Hematopoietic multipotent progenitor cell treated with erythropoietin and hydrocortisone succinate and interleukin-3 and kit ligand, for 17 days (in vitro differentiated cells): ENCODE measurements at places on chromosomes 5 and 9.
A peak's percentile ranks its signal among the peaks of the same experiment; 100 is the strongest.

DNA sequence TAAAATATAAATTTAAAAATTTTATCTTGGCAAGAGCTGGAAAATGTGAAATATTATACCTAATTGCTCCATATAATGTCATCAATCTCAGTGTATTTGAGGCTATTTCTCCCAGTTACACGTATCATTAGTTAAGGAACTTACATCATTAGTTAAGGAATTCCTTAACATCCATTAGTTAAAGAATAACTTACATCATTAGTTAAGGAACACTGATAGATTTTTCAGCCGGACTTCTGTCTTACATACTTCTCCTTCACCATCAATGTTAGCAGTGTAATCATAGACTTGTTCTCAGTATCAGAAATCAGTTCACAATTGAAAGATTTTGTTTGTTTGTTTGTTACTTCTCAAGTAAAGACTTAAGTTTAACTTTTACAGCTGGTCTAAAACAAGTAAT, 524.4 kb upstream of the CHD1 start:
- no peak for DNase-seq

DNA sequence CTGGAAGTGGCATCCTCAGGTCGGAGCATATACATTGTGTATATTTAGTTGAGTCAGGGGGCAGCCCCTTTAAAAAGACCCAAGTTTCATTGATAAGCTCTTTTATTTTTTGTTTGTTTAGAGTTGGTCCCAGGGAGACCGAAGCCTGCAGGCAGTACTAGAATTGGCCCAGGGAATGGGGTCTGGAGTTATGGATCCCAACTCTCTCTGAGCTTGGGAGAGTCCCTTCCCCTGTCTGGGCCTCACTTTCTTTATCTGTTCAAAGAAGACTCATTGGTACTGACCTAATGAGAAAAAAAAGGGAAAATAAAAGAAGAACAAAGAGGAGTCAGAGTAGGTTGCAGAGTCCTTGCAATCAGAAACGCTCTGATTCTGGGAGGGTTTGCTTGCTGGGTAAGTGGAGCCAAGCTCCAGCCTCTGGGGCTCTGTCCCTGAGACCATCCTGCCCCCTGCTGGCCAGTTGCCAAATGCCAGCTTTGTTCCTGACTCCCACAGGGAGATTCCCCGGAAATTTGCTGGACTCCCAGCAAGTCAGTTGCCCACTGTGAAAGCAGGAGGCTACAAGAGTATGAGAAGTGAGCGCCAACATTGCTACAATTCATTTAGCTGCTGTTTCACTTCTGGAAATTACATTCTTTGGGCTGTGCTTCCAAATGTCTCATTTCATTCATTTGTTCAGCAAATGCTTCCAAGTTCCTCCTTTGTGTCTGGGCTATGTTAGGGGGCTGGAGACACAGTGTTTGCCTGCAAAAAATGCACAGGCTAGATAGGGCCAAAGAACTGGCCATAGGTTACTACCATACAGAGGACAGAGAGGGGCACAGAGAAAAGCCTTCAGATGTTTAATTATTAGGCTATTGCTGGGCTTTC, 156.2 kb downstream of the MELK start:
- peak; percentile 39 for DNase-seq

DNA sequence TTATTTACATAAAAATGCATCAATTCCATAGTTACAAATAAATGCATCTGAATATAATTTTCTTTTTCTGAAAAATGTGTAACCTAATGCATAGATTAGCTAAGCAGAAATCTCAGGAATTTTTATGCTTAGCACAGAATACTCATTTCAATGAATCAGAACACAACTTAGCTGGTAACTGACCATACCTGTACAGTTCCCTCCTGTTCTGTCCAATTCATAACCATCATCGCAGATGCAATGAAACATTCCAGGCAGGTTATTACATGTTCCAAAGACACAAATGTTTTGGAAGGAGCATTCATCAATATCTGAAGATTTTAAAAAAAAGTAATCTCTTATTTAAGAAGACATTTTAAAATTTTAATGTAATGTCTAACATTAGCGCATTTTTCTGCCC, 219.4 kb downstream of the FBN2 start:
- DNase-seq: no peak

DNA sequence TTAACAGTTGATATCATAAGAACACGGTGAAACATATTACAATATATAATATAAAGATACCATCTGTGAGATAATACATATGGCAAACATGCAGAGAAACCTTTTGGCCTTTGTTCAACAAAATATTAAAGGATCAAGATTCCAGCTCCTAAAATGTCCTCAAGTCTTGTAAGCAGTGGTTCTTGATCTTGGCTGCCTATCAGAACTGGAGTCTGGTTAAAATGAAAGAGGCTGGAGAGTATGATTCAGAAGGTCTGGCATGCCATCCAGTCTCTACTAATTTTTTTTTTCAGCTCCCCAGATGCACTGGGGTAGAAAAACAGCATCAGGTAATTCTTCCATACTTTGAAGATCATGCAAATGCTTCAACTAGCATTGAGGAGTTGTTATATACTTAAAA, 83.2 kb downstream of the TNC start:
- no peak for DNase-seq

- no peak for DNase-seq
Observed at GRCh38 chr5:178336889-178337288, 104.3 kb upstream of the PHYKPL start.

DNA sequence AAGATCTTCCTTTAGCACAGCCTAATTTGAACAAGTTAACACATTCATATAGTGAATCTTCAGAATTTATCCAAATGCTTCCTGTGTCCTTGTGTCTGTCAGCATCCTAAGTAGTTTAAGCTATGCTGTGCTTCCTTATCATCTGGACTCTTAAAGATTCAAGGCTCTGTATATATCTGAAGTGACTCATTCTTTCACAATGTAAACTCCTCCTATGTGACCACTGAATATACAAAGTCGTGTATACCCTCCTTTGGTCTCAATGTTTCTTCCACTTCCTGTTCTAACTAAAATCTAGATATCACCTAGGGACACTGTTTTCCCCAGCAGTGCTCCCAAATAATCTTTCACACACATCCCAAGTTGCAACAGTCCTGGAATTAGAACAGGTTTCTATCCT, 935.7 kb upstream of the NUDT12 start:
- DNase-seq: no peak

DNA sequence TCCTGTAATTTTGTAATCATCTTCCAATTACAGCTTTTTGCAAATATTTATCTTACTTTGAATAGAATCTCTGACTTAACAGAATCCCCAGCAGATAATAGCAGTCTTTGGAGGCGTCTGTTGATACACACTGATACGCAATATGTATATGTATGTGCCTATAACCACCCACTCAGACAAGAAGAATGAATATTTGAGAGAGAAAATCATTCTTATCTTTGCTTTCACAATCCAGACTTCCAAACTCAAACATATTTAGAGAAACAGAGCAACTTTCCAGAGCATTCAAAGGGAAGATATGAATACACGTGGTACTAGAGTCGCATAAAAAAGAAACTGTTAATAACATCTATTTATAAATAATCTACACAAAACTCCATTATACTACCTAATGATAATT, 6.1 kb downstream of the RORB start:
- DNase-seq: no peak

GRCh38 chr5:126811515-126812198, 34.7 kb downstream of the LMNB1 start:
- DNase-seq: no peak

DNA sequence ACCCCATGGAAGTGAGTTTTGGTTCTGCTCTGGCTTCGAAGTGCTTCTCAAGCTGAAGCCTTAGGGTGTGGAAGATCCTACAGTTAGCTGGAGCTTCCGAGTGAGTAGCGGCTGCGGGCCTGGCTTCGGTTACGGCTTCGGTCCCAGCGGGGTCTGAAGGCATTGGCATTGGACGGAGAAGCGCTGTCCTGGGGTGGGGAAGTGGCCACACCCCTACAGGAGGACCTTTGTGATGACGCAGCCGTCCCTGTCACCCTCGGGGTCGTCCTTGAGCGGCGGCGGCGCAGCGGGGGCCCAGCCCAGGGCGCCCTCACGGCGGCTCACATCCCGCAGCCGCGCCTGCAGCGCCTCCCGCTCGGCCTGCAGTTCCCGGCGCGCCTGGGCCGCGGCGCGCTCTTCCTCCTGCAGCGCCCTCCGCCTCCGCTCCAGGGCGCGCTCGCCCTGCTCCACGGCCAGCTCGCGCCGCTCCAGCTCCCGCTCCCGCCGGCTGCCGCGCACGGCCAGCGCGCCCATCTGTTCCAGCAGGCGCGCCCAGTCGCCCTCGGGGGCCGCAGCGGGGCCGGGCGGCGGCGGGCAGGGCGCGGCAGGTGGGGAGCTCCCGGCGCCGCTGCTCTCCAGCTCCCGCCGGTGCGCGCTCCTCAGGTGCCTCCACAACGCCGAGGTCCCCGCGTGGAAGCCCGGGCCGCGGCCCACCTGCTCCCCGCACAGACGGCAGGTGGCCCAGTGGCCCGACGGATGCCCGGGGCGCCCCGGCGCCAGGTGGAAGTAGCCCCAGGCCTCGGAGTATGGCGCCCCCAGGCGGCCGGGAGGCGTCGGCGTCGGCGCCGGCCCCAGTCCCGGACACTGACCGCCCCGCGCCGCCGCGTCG, 9.9 kb downstream of the ZBED3 start:
- peak; percentile 73 for DNase-seq

- no peak for DNase-seq
Observed at GRCh38 chr5:167061695-167062094, 1229.8 kb upstream of the WWC1 start.

DNA sequence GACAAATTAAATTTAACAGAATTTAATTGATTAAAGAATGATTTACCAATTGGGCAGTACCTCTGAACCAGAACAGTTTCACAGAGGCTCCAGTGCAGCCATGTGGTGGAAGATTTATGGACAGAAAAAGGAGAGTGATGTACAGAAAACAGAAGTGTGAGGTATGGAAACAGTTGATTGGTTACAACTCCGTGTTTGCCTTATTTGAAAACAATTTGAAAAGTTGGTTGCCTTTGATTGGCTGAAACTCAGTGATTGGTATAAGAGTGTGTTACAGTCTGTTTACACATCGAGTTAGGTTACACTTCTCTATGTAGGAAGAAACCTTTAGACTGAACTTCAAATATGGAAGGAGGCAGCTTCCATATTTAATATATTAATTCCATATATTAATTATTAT, 30.1 kb downstream of the KIAA1958 start:
- no peak for DNase-seq

DNA sequence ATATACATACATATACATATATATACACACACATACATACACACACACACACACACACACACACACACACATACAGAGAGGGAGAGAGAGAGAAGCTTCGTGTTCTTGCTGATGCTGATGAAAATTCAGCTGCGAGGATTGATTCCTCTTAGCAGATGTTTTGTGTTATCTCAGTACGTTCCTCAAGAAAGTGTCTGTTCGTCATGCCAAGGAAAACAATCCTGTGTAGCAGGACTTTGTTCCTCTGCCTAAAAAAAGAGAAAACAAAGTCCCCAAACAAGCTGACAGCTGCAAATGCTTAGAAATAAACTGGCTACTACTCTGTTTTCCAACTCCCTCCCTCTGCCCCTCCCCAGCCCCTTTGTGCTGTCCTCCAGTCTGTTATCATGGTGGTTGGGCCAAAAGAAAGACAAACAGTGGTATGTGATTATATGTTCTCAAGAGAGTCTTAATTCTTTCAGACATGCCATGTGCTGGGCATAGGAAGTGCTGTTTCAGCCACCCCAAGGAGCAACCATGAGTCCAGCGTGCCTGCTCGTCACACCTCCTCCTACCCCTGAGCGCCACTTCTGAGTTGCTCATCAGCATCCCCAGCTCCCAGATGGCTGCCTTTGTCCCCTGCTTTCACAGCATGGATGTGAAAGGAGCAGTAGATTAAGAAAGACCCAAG, 71.5 kb upstream of the EQTN start:
- DNase-seq: no peak

DNA sequence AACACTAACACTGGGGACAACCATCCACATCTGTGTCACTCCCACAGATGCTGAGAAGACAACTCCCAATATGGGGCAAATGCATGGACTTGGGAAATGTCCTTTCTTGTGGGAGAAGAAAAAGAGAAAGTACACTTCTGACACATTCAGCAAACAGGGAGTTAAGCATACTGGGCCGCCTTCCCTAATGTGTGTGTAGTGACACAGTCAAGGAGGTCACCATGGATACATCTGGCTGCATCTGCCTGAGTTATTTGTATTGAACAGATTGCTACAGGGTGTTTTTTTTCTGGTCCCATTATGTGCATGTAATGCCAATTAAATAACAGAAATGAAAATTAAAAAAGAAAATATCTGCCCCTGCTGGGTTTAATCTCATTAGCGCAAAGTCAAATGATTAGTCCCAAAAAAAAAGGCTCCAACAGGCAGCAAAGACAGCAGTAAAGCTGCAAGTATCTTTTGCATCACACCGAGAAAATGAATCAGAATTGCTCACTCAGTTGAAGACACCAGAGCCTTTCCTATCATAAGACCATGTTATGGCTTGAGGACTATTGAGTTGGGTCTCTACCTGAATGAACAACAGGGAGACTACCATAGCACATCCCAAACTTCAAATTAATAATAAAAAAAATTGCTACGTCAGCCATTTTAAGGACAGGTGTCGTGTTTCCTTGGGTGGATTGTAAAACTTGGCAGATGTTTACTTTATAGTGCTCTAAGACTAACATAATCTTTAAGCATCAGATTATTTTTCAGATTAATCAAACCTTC, 395.9 kb downstream of the DTWD2 start:
- DNase-seq: no peak

DNA sequence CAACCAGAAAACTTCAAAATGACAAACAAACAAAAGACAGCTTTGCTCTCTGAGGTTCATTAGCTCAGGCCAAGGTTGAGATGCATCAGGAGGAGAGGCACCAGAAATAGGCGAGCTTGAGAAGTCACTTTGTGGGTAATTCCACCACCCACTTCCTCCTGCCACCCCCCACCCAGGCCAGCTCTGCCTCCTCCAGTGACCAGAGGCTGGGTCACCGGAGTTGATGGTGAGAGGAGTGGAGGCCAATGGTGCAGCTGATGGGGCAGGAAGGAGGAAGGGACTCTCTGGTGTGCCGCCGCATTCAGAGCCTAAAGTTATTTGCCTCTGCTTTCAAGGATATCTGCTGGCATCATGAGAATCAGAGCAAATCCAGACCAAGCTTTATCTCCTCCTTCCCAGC, 73.8 kb upstream of the ASTN2 start:
- no peak for DNase-seq

DNA sequence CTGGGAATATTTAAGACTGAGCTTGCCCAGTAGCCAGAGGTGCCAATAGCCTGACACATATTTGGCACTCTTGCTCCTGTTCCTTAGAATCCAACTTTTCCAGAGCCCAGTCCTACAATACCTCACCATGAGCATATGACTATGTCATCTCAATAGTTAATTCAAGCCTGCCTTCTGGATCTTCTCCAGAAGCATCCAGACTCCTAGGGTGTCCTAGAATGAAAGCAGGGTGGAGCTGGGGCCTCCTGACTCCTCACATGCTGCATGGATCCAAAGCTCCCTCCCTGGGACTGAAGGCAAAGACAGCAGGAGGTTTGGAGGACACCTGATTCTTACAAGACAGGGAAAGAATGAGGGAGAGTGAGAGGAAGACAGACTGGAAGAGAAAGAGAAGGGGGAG, 37.9 kb downstream of the SH3TC2 start:
- DNase-seq: no peak

- DNase-seq: no peak
Observed at GRCh38 chr5:175712681-175713085, 54.8 kb downstream of the HRH2 start.
